ENCODE measurements at places on chromosomes 7 and 10. TPM values are rescaled to one million over a fixed set of nuclear protein-coding genes. Genes with fewer than 3 reads are reported as not detected.

Gene OPALIN
- not detected for total RNA-seq

Gene CPA2
- total RNA-seq = not detected

Gene MNX1
- not detected for total RNA-seq

Gene ENTPD1
- 0.95 TPM for total RNA-seq

DNA sequence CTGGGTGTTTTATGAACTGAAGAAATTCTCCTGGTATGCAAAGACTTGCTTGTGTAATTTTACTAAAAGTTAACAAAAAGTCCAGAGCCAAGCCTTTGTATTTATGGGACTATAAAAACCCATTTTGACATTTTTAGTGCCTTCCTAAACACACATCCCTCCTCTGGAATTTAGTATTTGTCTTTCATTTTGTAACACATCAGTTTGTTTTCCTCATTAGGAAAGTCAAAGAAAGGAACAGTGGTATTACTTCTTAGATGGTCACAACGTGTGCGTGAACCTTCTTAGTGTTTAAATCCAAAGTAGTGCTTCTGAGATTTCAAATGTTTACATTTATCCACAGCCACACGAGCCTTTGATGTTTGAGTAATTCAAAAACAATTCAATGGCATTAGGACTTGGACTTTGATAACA lies 103.2 kb upstream of the TMEM106B start:
- peak; percentile 37 for DNase-seq

Gene RPEL1
- not detected for total RNA-seq

GRCh38 chr10:35563261-35563891 lies 41.8 kb upstream of the GJD4 start:
- peak; percentile 49 for DNase-seq

Gene TMEM273
- total RNA-seq = not detected

Gene KLLN
- 1.4 TPM for total RNA-seq

Gene CYP2C8
- total RNA-seq = 0.34 TPM

Gene AFAP1L2
- total RNA-seq = 28.1 TPM

DNA sequence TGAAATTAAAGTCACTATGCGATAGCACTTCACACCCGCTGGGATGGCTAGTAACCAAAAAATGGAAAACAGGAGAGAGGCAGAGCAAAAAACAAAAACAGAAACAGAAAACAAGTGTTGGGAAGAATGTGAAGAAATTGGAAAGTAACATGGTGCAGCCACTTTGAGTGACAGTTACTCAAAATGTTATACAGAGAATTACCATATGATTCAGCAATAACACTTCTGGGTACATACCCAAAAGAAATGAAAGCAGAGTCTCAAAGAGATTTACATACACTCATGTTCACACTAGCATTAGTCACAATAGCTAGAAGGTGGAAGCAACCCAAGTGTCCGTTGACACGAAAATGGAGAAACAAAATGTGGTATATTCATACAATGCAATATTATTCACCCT lies 88.6 kb upstream of the KCNIP2 start:
- no peak for DNase-seq

Gene IGFBP3
- total RNA-seq = 1,283 TPM

GRCh38 chr10:16690417-16690816 lies 126.8 kb downstream of the RSU1 start:
- DNase-seq = no peak

- no peak for DNase-seq
Measured at GRCh38 chr10:17214526-17214925, 13.1 kb upstream of the TRDMT1 start.

Gene SAP25
- 1.4 TPM for total RNA-seq

Gene NUDT13
- total RNA-seq = 2.2 TPM

Gene HOXA3
- not detected for total RNA-seq

Gene TLX1
- not detected for total RNA-seq

Gene BNIP3
- total RNA-seq = 141 TPM

- no peak for DNase-seq
Measured at GRCh38 chr10:12322583-12323131, 26.7 kb upstream of the CAMK1D start.

DNA sequence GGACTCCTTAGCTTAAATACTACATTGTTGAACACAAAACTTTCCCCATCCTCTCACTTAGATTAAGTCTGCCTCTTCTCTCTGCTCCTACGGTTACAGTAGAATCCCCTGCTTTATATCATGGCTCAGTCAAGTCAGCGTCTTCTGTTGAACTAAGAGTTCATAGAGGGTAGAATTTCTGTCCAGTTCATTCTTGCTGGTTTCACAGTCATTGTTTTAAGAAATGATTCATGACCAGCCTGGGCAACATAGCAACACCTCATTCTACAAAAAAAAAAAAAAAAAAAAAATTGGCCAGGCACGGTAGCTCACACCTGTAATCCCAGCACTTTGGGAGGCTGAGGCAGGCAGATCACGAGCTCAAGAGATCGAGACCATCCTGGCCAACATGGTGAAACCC lies 3.7 kb upstream of the ZFYVE27 start:
- no peak for DNase-seq

- peak; percentile 18 for DNase-seq
Measured at GRCh38 chr7:93055543-93056107, 62.2 kb downstream of the SAMD9 start.

DNA sequence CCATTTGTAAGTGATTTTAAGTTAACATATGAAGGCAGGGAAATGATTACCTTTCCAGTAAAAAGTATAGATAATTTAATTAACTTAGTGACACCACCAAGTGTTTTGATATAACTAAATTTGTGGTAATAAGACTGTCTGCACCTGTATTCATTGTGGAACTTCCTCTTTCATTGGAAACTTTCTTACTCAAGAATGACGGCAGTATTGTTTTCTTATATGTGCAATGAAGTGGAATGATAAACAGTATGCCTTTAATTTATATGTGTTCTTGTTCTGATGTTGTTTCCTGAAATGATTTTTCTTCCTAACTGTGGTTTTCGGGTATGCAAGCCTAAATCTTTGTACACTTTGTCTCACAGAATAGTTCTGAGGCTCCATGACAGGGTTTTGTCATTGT lies 46.4 kb downstream of the CASD1 start:
- DNase-seq = no peak

Gene SLIT1
- not detected for total RNA-seq

GRCh38 chr10:86337121-86337601 lies 29.4 kb downstream of the GRID1 start:
- no peak for DNase-seq

GRCh38 chr10:83301732-83302131 lies 837.6 kb upstream of the GHITM start:
- DNase-seq = no peak

DNA sequence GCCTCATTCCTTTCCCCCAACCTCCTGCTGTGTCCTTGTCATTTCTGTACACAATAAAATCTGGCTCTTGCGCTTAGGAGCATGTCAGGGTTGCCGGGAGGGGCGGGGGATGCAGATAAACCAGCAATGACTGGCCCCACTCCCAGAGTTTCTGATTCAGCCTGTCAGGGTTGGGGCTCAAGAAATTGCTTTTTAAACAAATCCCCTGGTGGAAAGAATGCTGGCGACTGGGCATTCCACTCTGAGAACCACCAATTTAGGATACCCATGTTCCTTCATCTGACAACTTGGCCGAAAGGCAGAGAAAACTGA lies 376.4 kb downstream of the TCERG1L start:
- DNase-seq = no peak

Gene OR2AE1
- not detected for total RNA-seq

Gene BUD23
- total RNA-seq = 68.3 TPM

- DNase-seq = peak; percentile 68
Measured at GRCh38 chr10:43420369-43421200, 11.6 kb upstream of the HNRNPF start.

GRCh38 chr10:21317902-21318301 lies 207.6 kb downstream of the SKIDA1 start:
- peak; percentile 88 for DNase-seq
